Activated naive CD8-positive, alpha-beta T cell treated with anti-CD3 and anti-CD28 coated beads for 36 hours (primary cell): ENCODE measurements at places on chromosomes 4 and X.

- no peak for DNase-seq
These were observed 1106.7 kb downstream of the PDHA2 start for GRCh38 chr4:96946552-96946951.

- DNase-seq: no peak
These were observed 4.1 kb upstream of the GPC3 start for GRCh38 chrX:133989490-133989889.

DNA sequence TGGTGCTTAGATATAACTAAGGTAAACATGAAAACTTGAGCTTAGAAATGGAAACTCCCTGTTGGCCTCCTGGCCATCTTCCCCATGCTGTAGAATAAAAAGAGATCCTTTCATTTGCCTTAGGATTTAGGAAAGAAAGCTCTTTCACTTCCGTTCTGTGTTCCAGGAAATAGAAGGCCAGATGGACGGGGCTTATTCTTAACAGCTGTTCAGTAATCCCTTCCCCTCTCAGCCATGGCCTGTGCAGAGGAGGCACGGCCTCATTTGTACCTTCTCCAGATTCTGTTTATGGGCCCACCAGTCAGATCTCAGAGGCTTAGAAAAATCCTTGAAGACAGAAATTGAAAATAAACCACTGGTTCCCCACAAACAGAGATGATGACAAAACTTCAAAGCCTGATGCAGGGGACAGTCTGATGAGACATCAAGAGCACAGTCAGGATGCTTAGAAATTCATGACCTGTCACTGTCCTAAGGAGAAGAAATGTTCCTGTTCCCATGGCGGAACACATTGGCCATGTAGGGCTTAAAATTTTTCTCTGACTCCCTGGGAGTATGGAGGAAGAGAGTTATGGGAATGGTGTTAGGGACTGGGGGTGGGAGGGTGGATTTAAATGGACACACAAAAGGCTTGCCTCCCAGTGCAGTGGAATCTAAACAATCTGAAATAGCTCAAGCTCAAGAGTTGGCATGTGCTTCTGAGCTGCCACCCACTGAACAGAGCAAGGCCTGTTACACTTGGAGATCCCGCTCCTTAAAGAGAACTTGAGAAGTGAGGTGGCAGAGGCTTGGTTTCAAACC, 188.8 kb downstream of the SOWAHB start:
- DNase-seq: no peak

GRCh38 chr4:78863991-78864390, 75.2 kb downstream of the PAQR3 start:
- no peak for DNase-seq

GRCh38 chrX:138492371-138492770, 219.1 kb downstream of the FGF13 start:
- DNase-seq: no peak

DNA sequence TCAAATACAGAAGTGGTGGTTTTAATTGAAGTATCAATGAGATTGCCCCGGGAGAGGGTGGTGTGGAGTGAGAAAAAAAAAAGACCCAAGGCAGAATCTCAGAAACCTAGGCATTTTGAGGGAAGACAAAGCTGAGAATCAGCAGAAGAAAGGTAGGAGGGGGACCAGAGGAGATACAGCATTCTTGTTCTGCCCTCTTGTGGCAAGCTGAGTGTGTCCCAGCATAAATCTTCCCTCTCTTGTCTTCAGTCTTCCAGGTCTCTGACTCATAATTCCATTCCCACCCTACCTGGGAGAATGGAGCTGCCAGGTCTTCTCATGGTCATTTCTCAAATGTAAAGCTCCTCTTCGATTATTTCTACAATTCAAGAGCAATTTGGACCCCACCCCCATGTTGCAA, 32.7 kb upstream of the MAGED1 start:
- DNase-seq: no peak

DNA sequence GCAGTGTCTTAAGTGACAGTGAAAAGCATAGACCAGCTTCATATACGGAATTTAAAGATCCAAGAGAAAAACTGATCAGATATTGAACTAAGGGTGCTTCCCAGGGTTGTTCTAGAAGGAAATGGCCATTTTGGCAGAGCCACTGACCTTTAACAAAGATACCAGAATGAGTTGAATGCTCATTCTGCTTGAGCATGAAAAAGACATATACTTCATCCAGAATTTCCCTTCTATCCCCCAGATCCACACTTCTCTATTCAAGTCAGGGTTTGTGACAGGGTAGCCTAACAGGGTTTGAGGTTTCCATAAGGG, 45.6 kb upstream of the FAM9C start:
- DNase-seq: no peak

DNA sequence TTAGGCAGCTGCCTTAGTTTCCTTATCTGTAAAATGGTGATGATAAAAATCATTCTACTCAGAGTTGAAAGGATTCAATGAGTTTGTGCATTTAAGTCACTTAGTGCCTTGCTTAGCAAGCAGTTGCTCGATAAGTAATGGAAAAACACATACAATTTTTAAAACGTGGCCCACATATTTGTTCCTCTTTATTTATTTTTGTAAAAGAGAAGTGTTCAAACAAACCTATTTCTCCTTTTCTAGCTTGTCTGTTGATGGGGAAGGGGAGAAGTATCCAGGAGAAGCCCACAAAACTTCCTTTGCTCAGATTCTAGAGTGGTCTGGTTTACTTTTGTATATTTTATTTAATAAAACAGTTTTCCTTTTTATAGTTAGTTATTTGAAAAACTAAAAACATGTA, 3.3 kb upstream of the HPGDS start:
- DNase-seq: no peak

DNA sequence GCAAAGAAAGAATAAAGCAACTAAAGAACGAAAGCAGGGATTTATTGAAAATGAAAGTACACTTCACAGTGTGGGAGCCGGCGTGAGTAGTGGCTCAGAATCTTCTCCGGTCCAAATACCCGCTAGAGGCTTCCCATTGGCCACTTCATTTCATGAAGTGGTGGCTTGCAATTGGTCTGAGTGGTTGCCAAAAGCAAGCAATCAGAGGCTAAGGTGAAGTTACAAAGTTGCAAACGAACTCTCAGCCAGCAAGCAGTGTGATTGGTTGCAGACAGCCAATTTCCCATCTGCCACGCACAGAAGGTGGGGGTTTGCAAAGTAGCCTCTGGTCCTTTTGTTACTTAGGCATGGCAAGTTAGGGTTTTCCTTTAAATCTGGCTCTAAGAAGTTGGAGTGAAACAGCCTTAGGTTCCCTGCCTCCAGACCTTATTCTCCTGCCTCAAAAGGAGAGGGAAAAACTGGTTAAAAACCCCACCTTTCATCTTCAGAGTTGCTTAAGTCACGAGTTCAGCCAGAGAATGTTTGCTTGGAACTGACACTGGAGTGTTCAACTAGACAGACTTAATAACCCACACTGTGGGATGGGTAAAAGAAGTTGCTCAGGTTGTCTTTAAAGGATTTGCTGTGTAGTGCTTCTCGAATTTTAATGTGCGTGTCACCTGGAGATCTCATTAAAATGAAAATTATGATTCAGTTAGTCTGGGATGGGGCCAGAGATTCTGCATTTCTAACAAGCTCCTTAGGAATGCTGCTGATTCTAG, 6.9 kb upstream of the CLOCK start:
- DNase-seq: no peak

- DNase-seq: no peak
These were observed 47.7 kb downstream of the DDX60L start for GRCh38 chr4:168432419-168433146.

GRCh38 chrX:10949541-10949940, 161.6 kb upstream of the HCCS start:
- DNase-seq: no peak

- DNase-seq: no peak
These were observed 98.1 kb downstream of the IRF2 start for GRCh38 chr4:184376126-184376838.

GRCh38 chrX:115690511-115691216, 129.7 kb downstream of the PLS3 start:
- peak; percentile 3 for DNase-seq

GRCh38 chr4:182604161-182604622, 313.0 kb downstream of the DCTD start:
- no peak for DNase-seq

DNA sequence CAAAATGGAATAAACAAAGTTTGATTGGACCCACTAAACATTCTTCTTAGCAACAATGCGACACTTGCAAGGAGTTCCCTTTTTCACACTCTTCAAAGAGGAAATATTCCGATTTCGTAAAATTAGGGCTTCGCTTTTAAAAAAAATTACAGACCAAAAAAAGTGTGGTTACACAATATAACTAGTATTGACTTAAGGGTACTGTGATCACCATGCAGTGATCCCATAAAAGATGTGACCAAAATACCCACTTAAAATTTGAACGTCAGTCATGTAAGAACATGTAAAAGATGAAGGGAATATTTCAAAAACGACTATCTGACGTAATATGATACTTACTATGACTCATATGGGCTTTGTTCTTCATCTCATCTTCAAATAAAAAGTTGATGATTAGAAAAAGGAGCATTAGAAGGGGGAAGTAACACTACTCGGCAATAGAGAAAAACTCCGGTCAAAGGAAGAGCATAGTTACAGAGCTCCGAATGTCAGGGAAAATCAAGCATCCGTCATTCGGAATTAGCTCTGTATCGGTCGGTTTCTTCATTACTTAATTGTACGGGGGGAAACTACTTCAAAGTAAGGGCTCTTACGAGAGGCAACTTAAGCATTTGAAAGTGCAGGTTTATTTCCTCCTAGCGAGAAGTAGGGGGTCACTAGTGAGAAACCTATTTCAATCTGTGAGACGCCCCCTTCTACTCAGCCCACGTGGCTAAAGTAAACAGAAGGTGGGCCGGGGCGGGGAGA, 1.3 kb upstream of the TET2 start:
- no peak for DNase-seq

DNA sequence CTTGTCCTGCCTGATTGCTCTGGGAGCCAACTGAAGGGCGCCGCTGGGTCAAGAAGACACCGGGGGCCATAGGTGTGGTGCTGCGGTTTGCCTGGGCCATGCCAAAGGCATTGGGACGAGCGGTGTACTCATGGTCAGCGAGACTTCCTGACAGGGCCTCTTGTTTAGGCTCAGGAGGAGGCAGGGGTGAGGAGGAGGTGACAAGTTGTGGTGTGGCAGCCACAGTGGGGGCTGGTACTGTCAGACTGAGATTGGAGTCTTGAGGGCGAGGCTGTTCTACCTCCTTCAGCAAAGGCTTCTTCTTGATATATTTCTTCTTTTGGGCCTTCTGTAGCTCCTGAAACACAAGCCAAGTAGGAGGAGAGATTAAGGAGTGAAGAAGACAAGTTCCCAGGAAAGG, 104.1 kb downstream of the PHF8 start:
- no peak for DNase-seq

DNA sequence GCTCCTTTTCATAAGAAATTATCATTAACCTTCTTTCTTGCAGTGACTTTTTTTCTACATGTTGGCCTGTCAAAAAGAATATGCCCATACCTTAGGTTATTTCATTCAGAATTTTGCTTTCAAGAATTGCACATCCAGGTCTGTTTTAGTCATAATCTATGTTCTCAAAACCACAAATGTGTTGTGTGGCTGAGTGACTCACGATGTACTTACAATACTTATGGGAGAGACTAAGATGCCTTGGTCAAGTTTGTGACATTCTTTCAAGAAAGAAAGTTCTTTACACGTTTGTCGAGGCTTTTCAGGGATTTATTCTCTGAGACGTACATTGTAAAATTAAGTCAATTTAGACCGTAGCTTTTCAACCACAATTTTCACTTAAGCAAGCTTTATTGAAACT, 396.7 kb downstream of the FSTL5 start:
- DNase-seq: no peak
